SIG-M5 (cell line): ENCODE measurements at places on chromosomes 5 and 9.

- no peak for DNase-seq
Measured at GRCh38 chr9:8826281-8826680, 1026.7 kb upstream of the DMAC1 start.

DNA sequence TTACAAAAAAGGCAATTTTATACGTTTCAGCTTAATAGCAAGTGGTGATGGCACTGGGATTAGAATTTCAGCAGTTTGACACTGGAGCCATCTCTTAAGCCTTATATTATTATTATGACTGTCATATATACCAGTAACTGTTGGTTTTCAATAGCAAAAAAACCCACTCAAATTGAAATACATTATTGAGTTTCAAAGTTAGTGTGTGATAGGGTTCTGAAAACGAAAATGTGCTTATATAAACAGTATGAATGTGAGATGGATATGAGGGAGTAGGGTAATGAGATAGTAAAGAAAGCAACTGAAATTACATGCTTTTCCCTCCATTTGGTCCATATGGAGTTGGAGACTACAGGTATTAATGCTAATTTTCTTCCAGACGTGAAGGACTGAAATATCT lies 68.6 kb upstream of the ACTBL2 start:
- no peak for DNase-seq

DNA sequence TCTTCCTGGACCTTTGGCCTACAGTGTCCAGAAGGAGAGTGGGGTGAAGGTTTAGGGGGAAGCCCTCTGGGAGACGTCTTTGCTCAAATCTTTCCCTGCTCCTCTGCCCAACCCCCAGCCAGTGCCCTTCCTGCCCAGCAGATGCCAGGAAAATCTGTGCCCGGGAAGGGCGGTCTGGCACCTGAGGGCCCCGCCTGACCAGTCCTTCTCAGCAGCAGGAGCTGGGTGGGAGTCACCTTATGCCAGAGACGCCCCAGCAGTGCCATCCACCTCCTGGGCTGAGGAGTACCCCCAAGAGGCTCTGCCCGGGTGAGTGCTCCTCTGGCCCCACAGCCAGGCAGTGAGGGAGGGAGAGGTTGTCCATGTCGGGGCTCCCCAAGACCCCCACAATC lies 14.9 kb upstream of the CERCAM start:
- DNase-seq = no peak

DNA sequence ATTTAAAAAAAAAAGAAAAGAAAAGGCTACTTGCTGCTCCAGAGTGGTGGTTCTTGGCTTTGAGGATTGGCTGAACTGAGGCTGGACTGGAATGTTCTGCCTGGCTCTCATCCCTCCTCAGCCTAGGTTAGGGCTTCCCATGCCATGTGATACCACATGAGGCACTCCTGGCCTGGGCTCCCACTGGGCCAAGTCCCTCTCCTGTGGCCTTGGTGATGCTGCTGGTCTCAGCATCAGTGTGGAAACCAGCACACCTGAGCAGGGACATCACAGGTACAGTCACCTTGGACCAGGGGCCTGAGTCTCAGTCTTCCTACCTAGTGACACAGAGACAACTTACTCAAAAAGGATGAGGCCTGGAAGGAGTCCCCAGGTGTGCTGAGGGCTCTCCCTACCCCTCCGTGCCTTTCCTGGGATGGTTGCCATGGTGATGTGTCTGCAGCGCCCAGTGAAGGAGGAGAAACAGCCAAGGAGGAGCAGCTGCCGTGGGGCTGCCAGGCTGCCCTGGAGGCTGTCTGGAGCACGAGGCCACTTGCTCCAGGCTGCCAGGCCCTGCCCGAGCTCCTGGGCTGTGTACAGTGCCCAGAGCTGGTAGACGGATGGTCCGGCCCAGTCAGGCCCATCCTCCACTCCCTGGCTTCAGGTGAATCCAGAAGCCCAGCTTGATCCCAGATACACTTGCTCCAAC lies 71.0 kb downstream of the WNK2 start:
- DNase-seq = no peak

- DNase-seq = no peak
Measured at GRCh38 chr9:116656501-116656971, 30.6 kb upstream of the TRIM32 start.

DNA sequence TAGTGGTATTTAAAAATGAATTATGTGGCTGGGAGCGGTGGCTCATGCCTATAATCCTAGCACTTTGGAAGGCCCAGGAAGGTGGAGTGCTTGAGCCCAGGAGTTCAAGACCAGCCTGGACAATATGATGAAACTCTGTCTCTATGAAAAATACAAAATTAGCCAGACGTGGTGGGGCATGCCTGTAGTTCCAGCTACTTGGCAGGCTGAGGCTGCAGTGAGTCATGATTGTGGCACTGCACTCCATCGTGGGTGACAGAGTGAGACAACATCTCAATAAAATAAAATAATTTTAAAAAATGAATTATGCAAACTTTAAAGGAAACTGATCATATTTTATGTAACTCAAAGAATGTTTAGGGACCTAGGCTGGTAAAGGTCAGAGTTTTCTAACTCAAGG lies 310.8 kb upstream of the DMRT1 start:
- DNase-seq = no peak

GRCh38 chr9:6215562-6215961 lies at the start of gene IL33:
IL33 (plus strand) TSS chr9:6215807; CDS start chr9:6241695, 25,888 bp downstream.
- no peak for DNase-seq

DNA sequence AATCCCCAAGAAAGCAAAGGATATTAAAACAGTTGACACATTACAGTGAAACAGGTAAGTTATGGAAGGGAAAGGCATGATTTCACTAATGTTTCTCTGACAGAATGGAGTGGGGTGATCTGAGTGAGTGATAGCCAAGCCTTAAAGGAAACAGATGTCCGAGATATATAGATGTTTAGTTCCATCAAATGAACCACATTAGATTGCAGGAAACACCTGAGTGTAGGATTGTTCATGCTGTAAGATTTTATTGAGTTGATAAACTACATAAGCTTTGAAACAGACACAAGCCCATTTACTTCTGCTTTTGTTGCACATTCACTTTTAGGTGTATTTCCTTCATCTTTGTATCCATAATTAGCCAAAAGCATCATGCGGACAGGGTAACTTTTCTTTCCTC lies 167.1 kb upstream of the PPP1R2B start:
- no peak for DNase-seq

GRCh38 chr5:176573564-176574296 lies 24.6 kb downstream of the CDHR2 start:
- no peak for DNase-seq

- DNase-seq = no peak
Measured at GRCh38 chr9:93895535-93895934, 59.6 kb downstream of the BARX1 start.

GRCh38 chr5:82850393-82850792 lies 226.8 kb downstream of the TMEM167A start:
- no peak for DNase-seq

GRCh38 chr9:85178474-85178873 lies 508.9 kb downstream of the NTRK2 start:
- DNase-seq = no peak

- no peak for DNase-seq
Measured at GRCh38 chr9:105835721-105836120, 141.4 kb downstream of the TMEM38B start.

- no peak for DNase-seq
Measured at GRCh38 chr5:146301626-146302025, 37.0 kb upstream of the POU4F3 start.

DNA sequence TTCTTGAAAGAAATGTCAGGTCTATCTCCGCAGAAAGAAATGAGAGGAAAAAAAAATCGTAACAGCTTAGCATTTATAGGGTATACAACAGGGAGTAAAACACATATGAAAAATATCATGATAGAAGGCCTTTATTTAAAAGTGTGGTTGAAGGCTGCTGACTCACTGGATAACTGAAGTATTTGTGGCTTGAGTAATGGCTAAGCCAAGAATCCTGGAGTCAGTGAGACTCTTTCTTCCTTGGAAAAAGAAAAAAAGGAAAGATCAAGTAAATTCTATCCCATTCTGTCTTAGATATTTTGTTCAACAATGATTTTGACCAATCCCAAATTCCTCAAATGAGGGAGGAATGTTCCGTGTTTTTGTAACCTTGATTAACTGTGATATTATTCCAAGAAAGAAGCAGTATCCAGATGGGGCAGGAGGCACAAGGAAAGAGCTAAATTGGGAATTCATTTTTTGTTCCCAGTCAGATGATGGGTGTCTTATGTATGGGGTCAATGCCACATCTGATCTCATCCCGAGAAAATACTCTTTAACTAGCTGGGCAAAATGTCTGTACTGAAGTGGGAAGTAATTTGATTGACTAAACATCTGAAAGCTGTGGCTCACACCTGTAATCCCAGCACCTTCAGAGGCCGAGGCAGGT lies 64.3 kb upstream of the MYO10 start:
- DNase-seq = no peak

DNA sequence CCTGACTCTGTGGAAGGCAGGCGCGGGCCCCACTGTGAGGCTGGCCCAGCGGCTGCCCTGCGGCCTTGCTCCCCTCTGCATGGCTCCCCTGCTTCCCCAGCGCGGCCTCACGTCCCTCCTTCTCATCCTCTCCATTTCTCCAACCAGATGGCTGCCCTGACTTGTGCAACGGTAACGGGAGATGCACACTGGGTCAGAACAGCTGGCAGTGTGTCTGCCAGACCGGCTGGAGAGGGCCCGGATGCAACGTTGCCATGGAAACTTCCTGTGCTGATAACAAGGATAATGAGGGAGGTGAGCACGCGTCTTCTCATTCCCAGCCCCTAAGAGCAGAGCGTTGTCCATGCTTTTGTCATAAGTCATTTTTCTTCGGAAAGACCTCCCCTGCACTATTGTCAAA lies 129.0 kb upstream of the WWC1 start:
- no peak for DNase-seq

- no peak for DNase-seq
Measured at GRCh38 chr5:14429101-14430050, 152.2 kb upstream of the OTULINL start.

GRCh38 chr5:145804701-145805100 lies 30.4 kb downstream of the PRELID2 start:
- no peak for DNase-seq

GRCh38 chr9:85237478-85237877 lies 504.3 kb downstream of the AGTPBP1 start:
- DNase-seq = no peak

DNA sequence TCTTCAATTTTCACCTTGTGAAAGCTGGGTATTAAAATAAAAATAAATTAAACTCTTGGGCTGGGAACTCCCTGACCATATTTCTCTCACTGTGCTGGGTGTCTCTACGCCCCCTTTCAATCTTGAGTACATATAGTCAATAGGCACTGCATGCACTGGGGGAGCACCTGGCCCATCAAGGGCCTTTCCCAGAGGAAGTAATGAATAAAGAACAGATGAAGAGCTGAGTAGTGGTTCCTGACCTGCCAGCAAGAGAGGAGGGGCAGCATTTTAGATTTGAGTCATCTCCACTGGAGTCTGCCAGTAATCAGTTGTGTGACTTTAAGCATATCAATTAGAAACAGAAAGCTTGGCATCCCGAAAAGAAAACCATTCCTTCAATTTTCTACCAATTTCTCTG lies 6.2 kb downstream of the MAPKAP1 start:
- no peak for DNase-seq

GRCh38 chr9:137286975-137287383 lies 9.5 kb downstream of the TOR4A start:
- no peak for DNase-seq

DNA sequence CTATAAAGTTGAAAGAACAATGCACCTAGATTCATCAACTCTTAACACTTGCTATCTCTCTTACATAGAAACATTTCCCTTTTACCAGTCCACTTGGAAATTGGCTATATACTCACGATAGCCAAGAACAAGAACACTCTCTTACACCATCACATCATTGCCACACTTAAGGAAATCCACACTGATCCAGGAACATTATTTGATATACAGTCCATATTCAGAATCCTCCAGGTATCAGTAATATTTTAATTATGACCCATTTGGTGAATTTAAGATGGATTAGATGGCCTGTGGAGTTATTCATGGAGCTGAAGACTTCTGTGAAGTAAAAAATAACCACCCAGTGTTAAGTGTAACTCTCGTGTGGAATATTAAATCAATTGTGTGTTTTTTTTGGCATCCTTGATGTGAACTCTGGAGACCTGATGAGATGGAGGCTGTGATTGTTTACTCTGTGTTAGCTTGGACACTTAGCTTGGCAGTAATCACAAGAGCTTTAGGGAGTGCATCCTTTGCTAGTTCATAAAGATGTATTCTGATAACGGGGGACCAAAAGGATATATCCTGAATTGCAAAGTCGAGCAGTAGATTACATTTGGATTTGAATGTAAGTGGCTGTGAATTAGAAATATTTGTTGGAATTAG lies 52.0 kb upstream of the ABL1 start:
- no peak for DNase-seq

DNA sequence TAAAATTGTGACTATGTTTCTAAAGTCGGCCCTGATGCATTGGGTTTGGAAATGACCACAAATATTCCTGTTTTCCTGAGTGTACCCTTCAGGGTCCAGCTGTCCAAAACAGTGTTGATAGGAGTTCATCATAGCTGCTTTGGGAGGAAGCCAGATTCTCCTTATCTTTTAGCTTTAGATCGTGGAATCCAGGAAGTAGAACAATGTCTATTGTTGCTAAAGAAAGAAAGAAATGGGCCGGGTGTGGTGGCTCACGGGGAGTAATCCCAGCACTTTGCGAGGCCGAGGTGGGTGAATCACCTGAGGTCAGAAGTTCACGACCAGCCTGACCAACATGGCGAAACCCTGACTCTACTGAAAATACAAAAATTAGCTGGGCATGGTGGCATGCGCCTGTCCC lies 9.5 kb downstream of the CAVIN4 start:
- DNase-seq = no peak

DNA sequence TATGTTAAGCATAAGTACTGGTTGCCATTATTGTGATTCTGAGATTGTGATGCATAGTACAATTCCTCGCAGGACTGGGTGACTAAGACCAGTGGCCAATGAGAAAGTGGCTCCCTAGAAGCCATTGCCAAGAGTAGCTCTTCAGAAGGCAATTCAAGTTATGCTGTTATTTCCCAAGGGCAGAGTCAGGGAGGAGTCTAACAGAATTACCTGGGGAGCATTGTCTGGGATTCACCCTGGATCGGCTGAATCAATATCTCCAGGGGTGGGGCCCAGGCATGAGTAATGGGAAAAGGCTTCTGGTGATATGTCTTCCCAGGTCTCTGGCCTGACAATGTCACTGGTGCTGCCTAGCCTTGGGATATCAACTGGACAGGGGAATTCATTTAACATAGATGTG lies 10.9 kb upstream of the ARHGEF28 start:
- DNase-seq = no peak

GRCh38 chr5:180334751-180335613 lies 18.2 kb downstream of the GFPT2 start:
- no peak for DNase-seq

GRCh38 chr9:136016572-136017288 lies 55.6 kb upstream of the UBAC1 start:
- DNase-seq = no peak

DNA sequence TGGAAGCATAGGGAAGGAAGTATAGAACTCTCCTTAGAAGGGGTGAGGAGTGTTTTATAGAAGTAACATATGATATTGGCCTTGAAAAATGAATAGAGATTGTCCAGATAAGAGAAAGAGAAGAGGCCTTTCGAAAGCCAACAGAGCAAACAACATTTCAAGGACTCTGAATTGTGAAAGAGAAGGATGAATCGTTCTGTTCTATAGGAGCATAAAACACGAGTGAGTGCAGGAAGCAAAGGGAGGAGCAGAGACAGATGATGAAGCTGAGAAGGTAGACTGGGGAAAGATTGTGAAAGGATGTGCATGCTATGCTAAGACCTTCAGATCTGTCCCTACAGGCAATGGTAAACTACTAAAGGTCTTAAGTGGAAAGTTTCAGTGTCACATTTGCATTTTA lies 271.0 kb downstream of the TMEM161B start:
- no peak for DNase-seq
